Stimulated activated CD4-positive, alpha-beta T cell treated with anti-CD3 and anti-CD28 coated beads, Interleukin-1b, Interleukin-23, amount 100 ng/mL, for 1 hour (primary cell): ENCODE measurements at places on chromosomes 6 and 20.

DNA sequence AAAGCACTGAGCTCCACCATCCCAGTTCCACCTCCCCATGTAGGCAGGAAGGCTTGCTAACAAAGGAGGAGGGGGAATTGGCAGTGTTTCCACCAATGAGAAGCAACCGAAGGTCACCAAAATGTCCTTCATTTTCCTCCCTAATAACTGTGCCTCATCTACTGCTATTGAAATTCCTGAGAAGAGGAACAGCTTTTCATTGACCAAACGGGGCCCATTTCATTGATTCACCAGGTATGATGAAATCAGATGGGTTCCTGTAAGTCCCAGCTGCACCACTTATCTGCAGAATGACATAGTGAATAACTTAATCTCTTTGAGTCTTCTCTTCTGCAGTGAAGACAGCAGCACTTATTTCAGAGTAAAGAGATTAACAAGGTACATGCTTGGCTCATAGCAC, 17.3 kb downstream of the TREM1 start:
- no peak for DNase-seq

- DNase-seq = no peak
Observed at GRCh38 chr20:19531446-19531845, 226.6 kb upstream of the RIN2 start.

DNA sequence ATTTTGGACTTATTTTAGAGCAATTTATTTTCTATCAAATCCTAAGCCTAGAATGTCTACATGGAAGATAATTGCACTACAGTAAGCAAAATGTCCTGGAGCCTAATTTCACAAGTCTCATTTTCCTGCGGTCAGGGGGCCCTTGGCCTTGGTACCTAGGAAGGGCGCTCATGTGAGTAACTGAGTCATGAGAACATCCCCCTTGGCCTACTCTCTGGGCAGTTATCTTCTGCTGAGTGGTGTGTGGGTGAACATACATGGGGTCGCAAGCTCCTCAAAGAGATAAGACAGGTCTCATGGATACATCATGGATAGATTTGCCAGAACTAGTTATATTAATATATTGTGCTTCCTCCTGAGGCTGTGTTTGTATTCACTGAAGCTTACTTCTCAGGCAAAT, 211.2 kb upstream of the MARCKS start:
- DNase-seq = no peak

- DNase-seq = no peak
Observed at GRCh38 chr20:22652681-22653588, 68.6 kb upstream of the FOXA2 start.

DNA sequence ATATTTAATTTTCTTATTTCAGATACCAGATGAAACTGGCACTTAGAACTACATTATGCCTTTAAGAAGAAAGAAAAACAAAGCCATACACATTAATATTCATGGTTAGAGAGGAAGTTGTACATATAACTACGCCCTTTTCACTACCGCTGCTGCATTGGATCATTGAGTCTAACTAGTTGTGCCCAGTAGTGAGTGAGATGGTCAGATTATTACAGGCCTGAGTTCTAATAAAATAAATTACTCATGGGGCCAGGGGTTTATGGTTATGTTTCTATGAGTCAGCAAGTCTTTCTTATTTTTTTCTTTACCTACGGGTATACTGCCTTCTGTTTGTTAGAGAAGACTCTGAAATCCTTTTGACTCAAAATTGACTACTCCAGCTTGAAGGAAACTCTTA, 11.5 kb downstream of the RIOK1 start:
- no peak for DNase-seq

DNA sequence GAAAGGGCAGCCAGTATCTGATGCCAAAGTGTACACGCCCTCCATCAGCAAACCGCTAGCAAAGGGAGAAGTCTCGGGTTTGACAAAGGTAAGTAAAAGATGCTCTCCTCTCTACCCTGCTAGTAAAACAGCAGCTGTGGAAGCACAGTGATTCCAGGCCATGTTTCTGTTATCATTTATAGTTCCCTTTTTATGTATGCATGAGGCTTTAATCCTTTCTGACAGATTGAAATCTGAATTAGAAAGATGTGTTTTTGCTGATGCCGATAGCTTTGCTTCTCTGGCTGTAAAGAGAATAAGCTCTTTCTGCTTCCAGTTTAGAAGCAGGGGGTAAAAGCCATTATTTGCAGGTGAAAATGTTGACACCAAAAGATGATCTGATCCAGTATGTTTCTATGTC, 392.4 kb upstream of the SOX4 start:
- no peak for DNase-seq

- no peak for DNase-seq
Observed at GRCh38 chr20:53844259-53844658, 226.1 kb downstream of the BCAS1 start.
